HuH-7 (cell line): ENCODE measurements at places on chromosomes 1 and 21.

DNA sequence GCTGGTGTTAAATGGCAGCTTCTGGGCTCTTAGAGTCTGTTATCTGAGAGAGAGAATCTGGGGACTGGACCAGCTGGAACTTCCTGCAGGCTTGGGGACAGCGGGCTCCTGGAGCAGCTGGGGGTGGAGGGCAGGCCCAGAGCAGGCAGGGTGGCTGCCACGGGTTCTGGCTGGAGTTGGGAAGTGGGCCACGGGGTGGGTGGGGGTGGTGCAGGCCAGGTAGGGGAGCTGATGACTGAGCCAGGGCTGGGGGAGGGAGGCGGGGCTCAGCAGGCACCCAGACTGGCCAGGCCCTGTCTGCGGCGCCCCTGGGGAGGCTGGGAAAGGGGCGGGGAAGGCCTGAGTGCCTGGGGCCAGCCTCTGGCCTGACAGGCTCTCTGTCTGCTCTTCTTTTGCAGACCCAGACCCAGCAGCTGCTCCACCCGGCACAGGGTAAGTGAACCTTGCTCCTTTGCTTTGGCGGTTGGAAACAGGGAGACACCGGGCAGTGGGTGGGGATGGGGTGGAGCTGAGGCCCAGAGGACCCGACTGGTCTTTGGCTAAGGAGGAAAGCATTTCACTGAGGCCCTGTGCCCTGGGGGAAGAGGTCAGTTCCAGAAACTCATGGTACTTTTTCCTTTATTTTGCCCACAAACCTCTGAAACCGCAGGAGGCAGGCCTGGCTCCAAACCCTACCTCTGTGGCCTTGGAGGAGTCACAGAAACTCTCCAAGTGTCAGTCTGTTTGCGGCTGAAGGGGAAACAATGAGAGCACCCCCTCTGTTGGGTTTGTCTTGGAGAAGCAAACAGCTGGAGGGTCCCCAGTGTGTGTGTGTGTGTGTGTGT is 48.8 kb downstream of the ARHGEF10L start:
- peak; percentile 81 for DNase-seq

GRCh38 chr1:54804471-54805132 is 3.5 kb upstream of the TTC22 start:
- no peak for DNase-seq

- no peak for DNase-seq
Measured at GRCh38 chr1:165431079-165431478, 13.8 kb downstream of the RXRG start.

GRCh38 chr1:188240772-188241406 is 1412.1 kb downstream of the PLA2G4A start:
- DNase-seq: no peak

GRCh38 chr1:151775894-151776664 is 12.8 kb upstream of the MRPL9 start:
- DNase-seq: no peak

GRCh38 chr1:219542828-219543518 is 69.9 kb downstream of the ZC3H11B start:
- DNase-seq: no peak

- DNase-seq: no peak
Measured at GRCh38 chr21:27292783-27293182, 325.9 kb upstream of the ADAMTS5 start.

GRCh38 chr1:60541831-60542532 is 468.4 kb upstream of the C1orf87 start:
- no peak for DNase-seq

GRCh38 chr21:41825881-41826280 is 53.3 kb downstream of the PRDM15 start:
- DNase-seq: no peak

- no peak for DNase-seq
Measured at GRCh38 chr1:83769072-83769471, 229.9 kb downstream of the TTLL7 start.

- DNase-seq: peak; percentile 31
Measured at GRCh38 chr1:115706587-115707425, 61.7 kb downstream of the CASQ2 start.

DNA sequence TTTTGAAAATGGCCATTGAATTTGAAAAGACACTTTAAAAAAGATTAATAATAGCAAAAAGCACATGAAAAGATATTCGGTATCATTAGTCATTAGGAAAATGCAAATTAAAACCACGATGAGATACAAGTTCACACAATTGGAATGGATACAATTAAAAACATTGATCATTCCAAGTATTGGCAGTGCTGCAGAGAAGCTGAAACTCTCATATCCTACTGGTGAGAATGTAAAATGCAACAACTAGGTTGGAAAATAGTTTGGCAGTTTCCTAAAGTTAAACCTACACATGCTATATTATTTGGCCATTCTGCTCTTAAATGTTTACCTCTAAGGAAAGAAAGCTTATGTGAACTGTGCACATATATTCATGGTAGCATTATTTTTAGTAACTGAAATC is 838.7 kb upstream of the PRMT6 start:
- DNase-seq: no peak

- no peak for DNase-seq
Measured at GRCh38 chr1:61274939-61275338, 192.6 kb downstream of the NFIA start.

DNA sequence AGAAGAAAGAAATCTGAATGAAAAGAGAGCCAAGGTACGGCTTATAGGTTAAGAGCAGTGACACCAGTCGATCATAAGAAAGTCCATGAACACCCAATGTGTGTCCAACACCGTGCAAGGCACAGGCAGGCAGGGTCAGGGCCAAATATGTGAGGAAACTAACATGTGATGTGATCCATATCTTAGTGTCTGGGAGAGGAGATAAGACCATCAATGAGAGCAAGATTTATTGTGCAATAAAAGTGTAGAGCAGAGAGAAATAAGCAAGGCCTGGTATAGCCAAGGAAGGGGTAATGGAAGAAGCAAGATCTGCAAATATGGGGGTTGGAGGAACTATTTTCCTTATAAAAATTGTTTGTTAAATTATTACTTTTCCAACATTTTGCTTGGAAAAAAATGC is 198.8 kb downstream of the CRB1 start:
- DNase-seq: no peak
